ENCODE measurements at places on chromosomes 3 and 15. TPM values are rescaled to one million over a fixed set of nuclear protein-coding genes. Genes with fewer than 3 reads are reported as not detected.

Gene FRMD5
- polyA plus RNA-seq: 14.7 TPM

Gene GOLGA6B
- polyA plus RNA-seq: not detected

Gene DBR1
- 7.7 TPM for polyA plus RNA-seq

Gene SNAP23
- 10.6 TPM for polyA plus RNA-seq

Gene GRAMD2A
- 0.29 TPM for polyA plus RNA-seq

Gene SNRPA1
- 192 TPM for polyA plus RNA-seq

Gene RTF1
- 29.8 TPM for polyA plus RNA-seq

Gene GOLGA6L4
- 3.4 TPM for polyA plus RNA-seq

Gene PLSCR5
- not detected for polyA plus RNA-seq

Gene FYCO1
- 0.31 TPM for polyA plus RNA-seq

Gene WNT5A
- polyA plus RNA-seq: 9.9 TPM

Gene ATP13A5
- not detected for polyA plus RNA-seq

Gene HTR3E
- polyA plus RNA-seq: not detected

Gene SLC2A2
- polyA plus RNA-seq: 0.09 TPM

Gene ANKRD34C
- 4.0 TPM for polyA plus RNA-seq

Gene RARB
- polyA plus RNA-seq: 3.0 TPM

Gene CGNL1
- 5.9 TPM for polyA plus RNA-seq

Gene CLRN1
- not detected for polyA plus RNA-seq

Gene IGSF10
- not detected for polyA plus RNA-seq

Gene GXYLT2
- 0.42 TPM for polyA plus RNA-seq

Gene BLM
- 24.4 TPM for polyA plus RNA-seq

Gene PRRT3
- 5.1 TPM for polyA plus RNA-seq

Gene TIGIT
- polyA plus RNA-seq: not detected
